Astrocyte (in vitro differentiated cells and primary cell): ENCODE measurements at places on chromosomes 4 and X. TPM values are rescaled to one million over a fixed set of nuclear protein-coding genes. Genes with fewer than 3 reads are reported as not detected.

The TCEAL6 gene
- not detected in 2 replicates for total RNA-seq

The TMPRSS11E gene
- total RNA-seq = 0.41 TPM in 1 of 2 replicates, not detected in the other

The MFSD8 gene
- 22.2 and 23.0 TPM in 2 replicates for total RNA-seq

The GLOD5 gene
- total RNA-seq = not detected in 2 replicates

The NAP1L5 gene
- 3.9 and 4.7 TPM in 2 replicates for total RNA-seq

The RIPPLY1 gene
- not detected in 2 replicates for total RNA-seq

The AFP gene
- total RNA-seq = 8.6 and 11.3 TPM in 2 replicates

The ASMTL gene
- 22.1 and 26.5 TPM in 2 replicates for total RNA-seq

The PRKX gene
- total RNA-seq = 19.8 and 27.3 TPM in 2 replicates

The MAGEA4 gene
- not detected in 2 replicates for total RNA-seq

The SPON2 gene
- total RNA-seq = 47.8 and 55.5 TPM in 2 replicates

The MAGEB1 gene
- not detected in 2 replicates for total RNA-seq

The ZFYVE28 gene
- total RNA-seq = 0.31 and 0.68 TPM in 2 replicates
